ENCODE measurements at places on chromosomes 2 and 18.
A peak's percentile ranks its signal among the peaks of the same experiment; 100 is the strongest.

DNA sequence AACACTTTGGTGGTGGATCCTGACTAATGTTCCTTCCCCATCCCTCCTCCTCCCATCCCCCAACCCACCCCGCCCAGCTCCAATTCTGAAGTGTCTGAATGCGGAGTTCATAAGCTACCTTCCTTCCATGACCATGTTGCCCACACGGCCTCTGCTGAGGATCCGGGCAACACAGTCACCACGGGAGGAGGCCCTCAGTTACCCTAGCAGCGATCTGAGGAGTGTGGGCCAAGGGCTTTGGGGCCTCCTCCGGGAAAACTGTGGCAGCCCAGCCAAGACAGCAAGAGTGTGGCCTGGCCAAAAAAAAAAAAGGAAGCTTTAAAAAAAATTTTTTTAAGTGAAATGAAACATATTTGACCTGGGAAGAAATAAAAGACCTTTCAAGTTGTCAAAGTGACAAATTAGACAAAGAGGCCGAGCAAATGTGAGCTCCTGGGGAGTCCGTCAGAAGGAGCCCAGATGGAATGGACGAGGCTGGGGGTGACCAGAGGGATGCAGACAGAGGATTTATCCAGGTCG is 169.0 kb upstream of the PKDCC start:
- no peak for DNase-seq

DNA sequence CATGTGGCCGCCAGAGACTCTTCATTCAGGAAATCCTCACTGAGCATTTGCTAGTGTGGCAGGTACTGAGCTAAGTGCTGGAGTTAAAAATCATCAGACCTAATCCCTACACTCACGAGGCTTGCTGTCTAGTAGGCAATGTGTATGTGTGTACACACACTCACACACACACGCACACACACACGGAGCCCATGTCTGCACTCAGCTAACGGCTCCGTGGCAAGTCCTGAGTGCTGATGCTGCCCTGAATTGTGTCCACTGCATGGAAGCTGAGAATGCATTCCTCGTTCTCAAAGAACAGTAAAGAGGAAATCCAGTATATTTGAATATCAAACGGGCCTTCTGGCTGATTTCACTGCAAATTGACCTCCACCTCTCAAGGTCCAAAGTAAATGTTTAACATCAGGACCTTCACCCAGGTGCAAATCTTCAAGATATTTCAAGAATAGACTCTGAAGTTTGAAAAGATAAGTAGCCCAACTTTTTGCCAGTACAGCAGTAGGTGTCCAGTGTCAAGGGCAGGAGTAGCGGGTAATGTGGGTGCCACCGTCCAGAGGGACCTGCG is 136.1 kb upstream of the TTC39C start:
- no peak for DNase-seq

GRCh38 chr2:209791151-209791550 is 19.5 kb downstream of the UNC80 start:
- DNase-seq = no peak

DNA sequence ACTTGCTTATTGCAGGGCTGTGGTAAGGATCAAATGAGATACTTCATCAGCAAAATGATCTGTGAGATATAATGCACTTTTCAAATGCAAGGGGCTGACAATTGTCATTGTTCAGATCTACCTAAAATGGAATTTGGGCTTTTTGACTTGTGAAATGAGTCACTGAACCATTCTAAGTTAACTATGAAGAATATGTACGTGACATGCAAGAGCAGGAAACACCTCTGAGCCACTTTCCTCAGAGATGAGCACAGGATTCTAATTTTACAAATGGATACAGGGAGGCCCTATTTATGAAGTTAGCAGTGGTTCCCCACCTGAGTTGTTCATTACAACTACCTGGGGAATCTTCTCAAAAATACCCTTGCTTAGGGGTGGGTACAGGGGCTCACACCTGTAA is 26.7 kb downstream of the CTLA4 start:
- DNase-seq = no peak

DNA sequence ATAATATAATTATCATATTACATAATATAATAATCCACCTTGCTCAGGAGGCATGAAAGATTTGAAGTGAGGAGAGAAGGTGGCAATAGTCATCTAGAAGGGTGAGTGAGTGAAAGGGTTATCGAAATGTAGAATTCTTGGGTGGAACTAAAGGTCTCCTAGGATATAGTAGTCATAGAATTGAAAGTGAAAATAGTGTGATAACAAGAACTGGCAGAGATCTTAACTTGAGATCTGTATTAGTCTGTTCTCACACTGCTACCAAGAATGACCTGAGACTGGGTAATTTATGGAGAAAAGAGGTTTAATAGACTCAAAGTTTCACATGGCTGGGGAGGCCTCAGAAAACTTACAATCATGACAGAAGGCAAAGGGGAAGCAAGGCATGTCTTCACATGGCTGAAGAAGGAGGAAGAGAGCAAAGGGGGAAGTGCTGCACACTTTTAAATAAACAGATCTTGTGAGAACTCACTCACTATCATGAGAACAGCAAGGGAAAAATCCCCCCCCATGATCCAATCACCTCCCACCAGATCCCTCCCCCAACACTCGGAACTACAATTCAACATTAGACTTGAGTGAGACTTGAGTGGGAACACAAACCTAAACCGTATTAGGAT is 351.5 kb downstream of the NR4A2 start:
- peak; percentile 15 for DNase-seq

- no peak for DNase-seq
These were observed 34.7 kb upstream of the IL1RL1 start for GRCh38 chr2:102276549-102277201.

DNA sequence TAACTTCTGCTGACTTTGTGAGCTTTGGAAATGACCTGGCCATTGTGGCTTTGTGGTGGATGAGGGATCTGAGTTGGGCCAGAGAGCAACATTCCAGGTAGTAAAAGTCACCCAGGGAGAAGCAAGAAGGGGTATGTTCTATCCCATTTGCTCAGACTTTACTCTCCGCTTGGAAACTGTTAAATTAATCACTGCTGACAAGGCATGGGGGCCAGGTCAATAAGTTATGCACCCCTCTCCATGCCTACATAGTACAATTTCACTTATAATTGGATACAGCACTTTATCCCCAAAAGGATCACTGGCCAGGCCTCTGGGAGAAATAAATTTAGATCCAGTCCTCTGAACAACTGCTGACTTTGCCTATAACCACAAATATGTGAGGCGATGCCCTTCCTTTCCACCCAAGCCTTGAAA is 92.1 kb downstream of the RPRM start:
- no peak for DNase-seq

GRCh38 chr2:184551626-184552025 is 46.7 kb upstream of the ZNF804A start:
- DNase-seq = no peak

GRCh38 chr2:44759823-44760222 is 181.7 kb upstream of the SIX3 start:
- DNase-seq = no peak

DNA sequence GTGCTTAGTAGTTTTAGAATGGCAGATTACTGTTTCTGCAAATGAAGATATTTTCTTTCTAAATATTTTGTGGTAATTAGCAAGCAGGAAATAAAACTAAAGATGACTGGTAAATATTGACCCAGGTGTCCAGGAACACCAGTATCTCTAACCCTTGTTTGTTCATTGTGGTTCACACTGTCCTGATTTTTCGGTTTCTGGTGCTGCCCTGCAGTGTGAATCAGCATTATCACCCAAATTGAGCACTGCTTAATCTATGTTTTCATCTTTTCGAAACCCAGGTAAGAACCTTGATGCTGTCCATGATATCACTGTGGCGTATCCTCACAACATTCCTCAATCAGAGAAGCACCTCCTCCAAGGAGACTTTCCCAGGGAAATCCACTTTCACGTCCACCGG is 167.4 kb downstream of the CAPN13 start:
- DNase-seq = no peak

DNA sequence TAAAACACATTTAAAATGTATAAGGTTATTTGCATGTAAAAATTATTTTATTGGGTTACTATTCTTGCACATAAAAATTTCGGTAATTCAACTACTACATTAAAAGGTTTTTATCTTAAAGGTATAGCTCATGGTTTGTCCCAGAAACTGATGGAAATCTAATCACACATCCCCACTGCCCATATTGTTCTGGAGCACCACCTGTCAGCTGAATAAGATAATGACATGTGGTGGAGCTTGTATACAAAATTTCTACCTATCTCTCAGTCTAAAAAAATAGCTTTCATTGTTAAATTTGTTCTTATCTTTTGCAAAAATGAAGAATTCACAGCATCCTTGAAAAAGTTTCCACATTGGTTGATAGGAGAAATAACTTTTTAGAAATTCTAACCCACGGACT is 18.3 kb downstream of the ERBB4 start:
- no peak for DNase-seq

- DNase-seq = peak; percentile 80
These were observed 162.6 kb upstream of the SIX3 start for GRCh38 chr2:44778671-44779476.

DNA sequence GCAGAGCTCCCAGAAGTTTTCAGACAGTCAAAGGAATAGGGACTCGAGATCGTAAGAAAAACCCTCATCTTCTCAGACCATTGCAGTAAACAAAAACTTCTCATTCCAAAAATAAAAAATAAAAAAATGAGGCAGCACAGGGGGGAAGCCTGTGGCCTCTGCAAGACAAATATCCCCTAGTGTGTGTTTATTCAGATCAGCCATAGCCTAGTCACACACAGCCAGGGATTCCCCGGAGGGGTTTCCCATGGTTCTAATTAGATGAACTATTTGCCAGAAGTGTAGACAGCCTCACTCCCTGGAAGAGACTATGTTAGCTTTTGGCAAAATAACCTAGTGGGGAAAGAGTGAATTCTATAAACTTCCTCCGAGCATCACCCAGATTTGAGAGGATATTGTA is 122.9 kb upstream of the KLF7 start:
- DNase-seq = no peak

DNA sequence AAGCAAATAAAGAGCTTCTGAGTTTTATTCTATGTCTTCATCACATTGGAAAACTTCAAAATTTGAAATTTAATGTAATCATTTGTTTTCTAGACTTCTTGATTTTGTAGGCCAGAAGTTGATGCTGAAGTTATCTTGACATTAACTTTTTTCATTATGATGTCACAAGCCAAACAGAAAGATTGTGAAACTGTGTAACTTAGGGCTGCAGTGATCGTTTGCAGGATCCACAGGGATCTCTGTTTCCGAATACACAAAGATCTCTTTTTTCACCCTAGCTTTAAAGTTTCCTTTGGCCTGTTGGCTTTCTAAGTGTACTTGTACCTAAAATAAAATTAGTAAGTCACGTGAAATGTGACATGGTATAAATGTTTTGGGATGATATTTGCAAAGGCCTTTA is 594.9 kb upstream of the CDH2 start:
- no peak for DNase-seq

GRCh38 chr2:26559044-26559405 is 81.1 kb upstream of the OTOF start:
- no peak for DNase-seq

- DNase-seq = no peak
These were observed 254.4 kb downstream of the ZNF521 start for GRCh38 chr18:25097569-25098056.

DNA sequence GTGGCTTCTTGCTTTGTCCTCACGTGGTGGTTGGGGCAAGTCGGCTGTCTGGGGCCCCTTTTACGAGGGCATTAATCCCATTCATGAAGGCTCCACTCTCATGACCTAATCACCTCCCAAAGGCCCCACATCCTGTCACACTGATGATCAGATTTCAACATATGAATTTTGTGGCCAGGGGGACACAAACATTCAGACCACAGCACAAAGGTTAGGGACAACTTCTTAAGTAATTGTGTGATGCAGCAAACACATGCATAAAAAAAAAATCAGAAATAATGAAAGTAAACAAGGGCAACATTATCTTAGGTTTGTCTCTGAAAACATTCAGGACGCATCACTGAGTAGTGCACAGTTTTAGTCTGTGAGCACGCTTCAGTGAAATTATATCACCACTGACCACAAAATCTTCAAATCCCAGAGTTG is 54.2 kb upstream of the FRZB start:
- DNase-seq = no peak

GRCh38 chr2:197973772-197974171 is 169.4 kb downstream of the PLCL1 start:
- DNase-seq = no peak

- no peak for DNase-seq
These were observed 3.9 kb downstream of the SALL3 start for GRCh38 chr18:78983512-78983911.

DNA sequence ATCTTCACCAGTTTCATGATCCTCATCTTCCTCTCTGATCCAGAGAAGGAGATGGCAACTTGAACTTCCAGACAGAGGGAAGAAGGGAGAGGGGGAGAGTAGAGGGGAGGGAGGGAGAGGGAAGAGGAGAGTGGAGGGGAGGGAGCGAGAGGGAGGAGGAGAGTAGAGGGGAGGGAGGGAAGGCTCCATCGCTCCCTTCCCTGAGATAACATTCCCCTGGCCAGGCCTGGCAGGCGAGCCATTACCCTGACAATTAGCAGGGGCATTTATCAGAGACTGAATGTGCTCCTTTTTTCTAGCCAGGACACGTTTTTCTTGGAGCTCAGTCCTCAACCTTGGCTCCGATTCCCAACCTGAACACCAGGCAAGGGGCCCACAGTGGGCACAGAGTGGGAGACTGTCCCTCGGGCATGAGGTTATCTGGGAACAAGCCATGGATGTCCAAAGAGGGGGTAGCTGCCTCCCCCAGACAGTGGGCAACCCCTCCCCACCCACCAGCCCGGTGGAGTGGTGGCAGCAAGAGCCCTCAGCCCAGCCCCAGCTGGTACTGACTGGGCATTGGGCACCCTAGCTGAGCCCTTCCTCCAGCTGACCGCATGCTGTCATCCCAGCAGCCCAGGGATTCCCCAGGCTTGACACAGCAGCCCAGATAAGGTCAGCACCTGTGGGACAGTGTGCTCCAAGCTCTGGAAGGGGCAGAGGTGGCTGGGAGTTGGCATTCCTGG is 81.8 kb downstream of the TNS1 start:
- DNase-seq = no peak

GRCh38 chr2:176093145-176093897 is 800 bp downstream of the HOXD13 start:
- DNase-seq = no peak

- no peak for DNase-seq
These were observed 126.2 kb upstream of the VRK2 start for GRCh38 chr2:57920342-57920939.

DNA sequence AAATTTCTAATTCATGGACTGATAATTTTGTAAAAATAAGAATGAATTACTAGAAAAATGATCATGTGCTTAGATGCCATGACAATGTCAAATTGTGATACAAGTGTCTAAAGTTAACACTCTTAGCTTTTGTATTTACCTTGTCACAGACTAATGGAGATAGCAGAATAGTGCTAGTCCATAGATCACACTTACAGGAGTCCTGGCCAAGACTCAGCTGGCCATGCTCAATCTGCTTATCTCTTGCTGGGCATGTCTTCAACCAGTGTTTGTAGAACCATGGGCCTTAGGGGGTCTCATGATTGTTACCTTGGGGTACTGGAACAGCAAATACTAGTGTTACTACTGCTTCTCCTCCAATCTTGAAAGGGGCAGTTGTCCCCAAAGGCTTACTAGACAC is 44.0 kb downstream of the TET3 start:
- no peak for DNase-seq
